ENCODE measurements at places on chromosomes 16 and 17.
A peak's percentile ranks its signal among the peaks of the same experiment; 100 is the strongest.

- no peak for DNase-seq
Observed at GRCh38 chr16:89358030-89359005, 132.0 kb downstream of the ANKRD11 start.

- peak; percentile 53 for DNase-seq
Observed at GRCh38 chr17:75707079-75707571, 14.1 kb upstream of the ITGB4 start.

DNA sequence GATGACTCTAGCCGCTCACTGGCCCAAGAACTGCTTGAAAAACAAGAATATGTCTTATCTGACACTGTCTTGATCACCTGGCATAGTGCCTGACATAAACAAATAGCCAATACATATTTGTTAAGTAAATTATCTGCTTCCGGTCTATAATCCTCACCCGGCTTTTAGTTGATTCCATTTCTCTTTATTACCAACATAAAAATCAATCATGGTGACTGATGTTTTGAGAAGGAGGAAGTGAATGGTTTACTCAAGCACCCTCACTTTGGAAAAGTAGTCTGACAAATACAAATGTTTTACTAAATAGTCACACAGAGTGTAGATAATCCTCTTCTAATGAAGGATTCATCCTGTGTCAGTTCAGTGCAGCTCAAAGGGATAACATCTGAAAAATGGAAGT lies 47.0 kb downstream of the SKAP1 start:
- DNase-seq, result no peak

- no peak for DNase-seq
Observed at GRCh38 chr16:53132406-53132805, 77.6 kb downstream of the CHD9 start.

GRCh38 chr16:82582975-82583374 lies 43.8 kb upstream of the CDH13 start:
- no peak for DNase-seq

GRCh38 chr16:14074544-14074943 lies 3.4 kb downstream of the MRTFB start:
- DNase-seq, result no peak
